ENCODE measurements at places on chromosomes 13 and 19.

- no peak for DNase-seq
These were observed 2.2 kb downstream of the KMT5C start for GRCh38 chr19:55341595-55342531.

- DNase-seq, result no peak
These were observed 406.9 kb downstream of the FGF9 start for GRCh38 chr13:22077764-22078163.

- DNase-seq, result no peak
These were observed 518.1 kb downstream of the UQCRFS1 start for GRCh38 chr19:28694812-28695211.

GRCh38 chr13:104976986-104977385 is 1558.5 kb downstream of the EFNB2 start:
- DNase-seq, result no peak

Data from stimulated activated naive CD4-positive, alpha-beta T cell (primary cell).